ENCODE measurements at places on chromosomes 3 and 15.
A peak's percentile ranks its signal among the peaks of the same experiment; 100 is the strongest.

GRCh38 chr3:49248840-49249227 lies 28.2 kb downstream of the C3orf62 start:
- no peak for DNase-seq

DNA sequence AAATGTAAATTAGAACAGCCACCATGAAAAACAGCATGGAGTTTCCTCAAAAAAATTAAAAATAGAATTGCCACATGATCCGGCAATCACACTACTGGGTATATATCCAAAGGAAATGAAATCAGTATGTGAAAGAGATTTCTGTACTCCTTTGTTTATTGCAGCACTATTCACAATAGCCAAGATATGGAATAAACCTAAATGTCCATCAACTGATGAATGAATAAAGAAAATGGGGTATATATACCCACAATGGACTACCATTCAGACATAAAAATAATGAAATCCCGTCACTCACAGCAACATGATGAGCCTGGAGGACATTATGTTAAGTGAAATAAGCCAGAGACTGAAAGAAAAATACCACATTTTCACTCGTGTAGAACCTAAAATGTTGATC lies 296.9 kb downstream of the RAP2B start:
- no peak for DNase-seq

GRCh38 chr15:53310709-53311108 lies 448.8 kb downstream of the WDR72 start:
- no peak for DNase-seq

- DNase-seq: no peak
Measured at GRCh38 chr15:69035205-69035917, 20.9 kb downstream of the NOX5 start.

DNA sequence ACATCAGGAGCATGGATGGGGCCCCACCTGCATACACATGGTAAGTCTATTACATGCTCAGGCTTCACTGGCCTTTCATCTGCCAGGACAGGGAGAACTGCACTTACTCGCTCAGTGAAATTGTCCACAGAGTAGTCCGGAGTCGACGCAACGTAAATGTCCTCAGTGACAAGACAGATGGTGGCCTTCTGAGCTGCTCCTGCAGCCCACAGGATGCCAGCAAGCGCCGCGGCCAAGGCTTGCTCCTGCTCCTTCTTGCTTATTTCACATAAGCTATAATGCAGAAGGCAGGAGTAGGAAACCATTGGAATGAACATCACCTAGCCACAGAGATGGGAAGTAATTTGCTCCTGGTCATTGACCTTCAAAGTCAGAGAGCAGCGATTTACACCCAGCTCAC lies 14.4 kb downstream of the MINDY4B start:
- no peak for DNase-seq

GRCh38 chr15:26615188-26615926 lies 157.5 kb downstream of the GABRB3 start:
- no peak for DNase-seq

DNA sequence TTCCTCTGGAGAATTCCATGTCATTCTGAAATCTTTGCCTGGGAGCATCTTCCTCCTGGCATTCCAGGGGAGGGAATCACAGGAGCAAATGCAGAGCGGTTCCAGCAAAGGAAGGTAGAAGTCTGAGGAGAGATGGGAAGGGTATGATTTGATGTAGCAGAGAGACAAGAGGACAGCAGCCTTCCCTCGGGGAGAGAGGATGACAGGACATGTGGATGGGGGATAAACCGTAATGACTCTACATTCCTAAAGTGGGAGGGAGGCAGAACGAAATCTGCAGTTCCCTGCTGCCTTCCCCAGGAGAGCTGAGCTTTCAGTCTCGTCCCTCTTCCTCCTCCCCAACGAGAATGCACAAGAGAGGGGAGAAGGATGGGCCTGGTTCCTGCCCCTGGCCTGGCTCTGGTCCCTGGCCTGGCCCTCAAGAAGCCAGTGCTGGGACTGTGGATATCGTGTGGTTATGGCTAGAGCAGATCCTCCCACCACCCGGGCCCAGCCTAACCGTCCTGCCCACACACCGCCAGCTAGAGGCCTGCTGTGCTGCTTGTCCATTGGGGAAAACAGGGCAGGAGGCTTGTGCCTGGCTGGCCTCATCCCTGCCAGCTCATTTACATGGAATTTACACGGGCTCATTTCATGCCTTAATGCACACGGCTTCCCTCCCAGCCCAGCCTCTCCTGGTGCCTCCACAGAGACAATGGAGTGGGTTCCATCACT lies 26.6 kb downstream of the SEMA7A start:
- no peak for DNase-seq

DNA sequence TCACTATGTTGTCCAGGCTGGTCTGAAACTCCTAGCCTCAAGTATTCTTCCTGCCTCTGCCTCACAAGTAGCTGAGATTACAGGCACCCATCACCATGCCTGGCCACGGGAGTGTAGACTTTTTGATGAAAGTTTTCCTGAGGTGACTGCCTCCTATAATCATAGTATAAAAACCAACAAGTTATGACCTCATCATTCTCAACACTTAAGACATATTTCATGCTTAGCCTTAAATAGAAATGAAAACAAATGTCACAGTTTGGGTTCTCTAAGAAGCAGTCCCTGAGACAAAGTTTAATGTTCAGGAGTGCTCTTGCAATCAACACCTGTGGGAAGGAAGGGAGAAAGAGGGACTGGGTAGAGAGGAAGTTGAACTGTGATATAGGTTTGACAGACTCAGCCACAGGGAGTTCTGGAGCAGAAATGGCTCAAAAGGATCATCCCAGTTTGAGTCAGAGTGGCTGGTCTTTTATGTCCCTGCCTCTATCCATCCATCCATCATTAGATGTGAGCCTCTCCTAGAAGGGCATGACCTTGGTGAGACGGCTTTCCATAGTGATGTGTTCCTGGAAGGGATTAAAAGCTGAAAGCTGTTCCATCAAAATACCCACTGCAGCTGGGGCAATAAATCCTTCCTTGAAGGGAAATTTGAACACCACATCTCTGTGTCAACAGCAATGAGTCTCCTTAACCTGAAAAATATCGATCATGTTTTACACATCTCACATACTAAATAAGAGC lies 16.2 kb upstream of the ABHD5 start:
- no peak for DNase-seq

DNA sequence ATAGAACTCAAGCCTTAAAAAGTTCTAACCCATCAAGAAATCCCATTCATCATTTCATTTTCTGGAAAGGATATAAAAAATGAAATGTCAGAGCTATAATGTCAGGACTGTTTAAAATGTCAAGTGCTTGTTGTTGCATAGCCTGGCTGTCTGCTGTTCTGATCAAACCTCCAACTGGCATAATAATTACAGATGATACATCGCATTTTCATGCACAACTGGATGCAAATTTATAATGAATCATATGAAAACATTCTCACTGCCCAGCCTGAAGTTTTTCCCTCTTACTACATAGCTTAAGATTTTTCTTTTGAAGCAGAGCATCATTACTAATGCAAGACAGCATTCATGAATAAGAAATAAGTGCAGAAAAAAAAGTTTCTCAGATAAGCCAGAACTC lies 46.5 kb downstream of the GUCA1C start:
- DNase-seq: no peak

- DNase-seq: no peak
Measured at GRCh38 chr15:41060505-41060904, 55.6 kb downstream of the INO80 start.

DNA sequence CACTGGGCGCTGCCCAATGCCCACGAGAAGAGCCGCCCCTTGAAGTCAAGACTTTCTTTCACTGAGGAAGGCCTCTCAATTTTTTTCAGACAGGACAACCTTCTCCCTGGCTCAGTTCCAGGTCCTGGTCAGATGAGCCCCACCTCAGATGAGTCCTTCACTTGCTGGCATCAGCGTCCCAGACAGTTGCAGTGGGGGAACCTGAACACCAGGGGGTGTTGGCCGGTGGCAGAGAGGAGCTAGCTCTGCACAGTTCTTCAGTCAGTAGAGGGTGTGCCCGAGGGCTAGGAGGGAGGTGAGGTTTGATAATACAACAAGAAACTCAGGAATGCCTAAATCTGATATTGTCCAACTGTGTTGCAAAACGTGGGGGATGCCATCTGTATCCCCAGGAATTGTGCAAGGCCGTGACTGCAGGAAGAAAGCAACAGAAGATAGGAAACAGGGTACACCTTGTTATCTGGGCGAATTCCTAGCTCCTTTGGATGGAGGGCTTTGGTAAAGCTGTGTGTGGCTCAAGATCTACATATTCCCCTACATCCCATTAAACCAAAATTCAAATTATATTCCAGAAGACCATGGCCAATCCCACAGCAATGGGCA lies 34.3 kb downstream of the CCR3 start:
- peak; percentile 81 for DNase-seq

GRCh38 chr3:73453666-73454065 lies 171.1 kb downstream of the PDZRN3 start:
- no peak for DNase-seq

DNA sequence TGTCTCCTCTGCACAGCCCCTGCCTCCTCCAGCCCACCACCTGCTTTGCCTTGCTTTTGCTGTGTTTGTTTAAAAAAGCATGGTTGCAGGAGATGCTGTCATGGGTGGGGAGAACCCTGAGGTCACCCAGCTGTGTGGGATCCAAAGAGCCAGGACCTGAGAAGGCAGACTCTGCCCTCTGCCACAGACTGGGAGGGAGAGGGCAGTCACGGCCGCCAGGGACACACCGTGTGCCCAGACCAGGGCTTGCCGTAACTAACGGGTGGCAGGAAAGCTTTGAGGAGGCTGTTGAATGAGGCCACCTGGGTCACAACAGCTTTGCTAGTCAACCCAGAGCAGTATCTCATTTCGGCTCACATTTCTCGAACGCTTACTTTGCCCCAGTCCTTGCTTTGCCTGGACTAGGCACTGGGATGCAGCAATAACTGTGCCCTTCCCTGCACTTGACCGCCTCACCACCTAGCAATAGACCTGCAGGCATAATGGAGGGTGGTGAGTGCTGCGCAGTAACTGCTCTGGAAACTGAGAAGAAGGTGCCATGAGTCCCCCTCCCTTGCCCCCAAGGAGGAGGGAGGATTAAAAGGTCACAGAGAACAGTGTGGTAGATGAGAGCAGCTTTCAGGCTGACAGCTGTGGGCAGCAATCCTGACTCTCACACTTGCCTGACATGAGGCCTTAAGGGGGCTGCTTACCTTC lies 55.0 kb upstream of the CTDSPL start:
- no peak for DNase-seq

GRCh38 chr15:90062462-90062932 lies 39.8 kb downstream of the IDH2 start:
- DNase-seq: peak; percentile 19

DNA sequence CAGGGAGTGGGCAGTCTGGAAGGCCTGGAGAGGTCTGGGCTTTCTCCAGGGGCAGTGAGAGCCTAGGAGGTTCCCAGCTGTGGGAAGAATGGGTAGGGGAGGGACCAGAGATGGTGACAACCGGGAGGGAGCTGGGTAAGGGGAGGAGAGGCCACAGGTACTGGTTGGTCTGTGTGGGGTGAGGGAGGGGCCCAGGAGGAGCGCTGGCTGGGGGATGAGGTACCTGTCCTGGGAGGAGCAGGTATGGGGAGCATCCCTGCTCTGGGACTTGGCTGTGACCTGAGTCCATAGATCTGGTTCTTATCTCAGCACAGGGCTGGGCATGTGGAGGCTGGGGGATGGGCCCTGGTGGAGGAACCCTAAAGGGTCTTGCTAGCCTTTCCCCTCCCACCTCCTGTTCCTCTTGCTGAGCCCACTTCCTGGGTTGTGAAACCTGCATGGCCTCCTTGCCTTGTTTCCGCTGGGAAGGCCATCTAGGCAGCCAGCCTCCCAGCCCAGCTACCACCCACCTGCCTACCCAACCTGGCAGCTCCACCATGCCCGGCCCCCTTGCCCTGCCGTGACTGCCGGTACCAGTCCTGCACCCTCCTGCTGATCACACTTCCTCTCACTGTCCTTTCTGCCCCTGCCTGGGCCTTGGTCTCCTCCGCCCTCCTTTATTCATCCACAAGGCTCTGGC lies 11.0 kb downstream of the PRKCD start:
- DNase-seq: no peak

GRCh38 chr15:66644869-66645268 lies 57.2 kb upstream of the SMAD6 start:
- no peak for DNase-seq

DNA sequence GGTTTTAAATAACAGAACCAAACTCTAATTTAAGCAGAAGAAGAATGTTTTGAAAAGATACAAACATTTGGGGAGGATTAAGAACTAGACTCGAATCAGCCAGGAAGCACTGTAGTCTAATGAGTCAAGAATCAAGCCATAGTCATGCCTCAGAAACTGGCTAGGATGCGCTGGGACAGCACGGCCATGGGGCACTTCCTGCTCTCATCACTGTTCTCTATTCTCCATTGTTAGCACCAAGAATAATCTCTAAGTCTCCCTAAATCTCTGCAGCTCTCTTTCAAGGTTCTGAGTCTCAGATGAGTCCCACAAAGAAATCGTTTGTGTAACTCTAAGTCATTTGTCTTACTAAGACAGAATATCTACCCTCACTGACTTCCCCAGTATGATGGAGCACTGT lies 399.0 kb upstream of the KCNMB2 start:
- DNase-seq: no peak

- no peak for DNase-seq
Measured at GRCh38 chr3:153285982-153286381, 124.0 kb downstream of the RAP2B start.

- no peak for DNase-seq
Measured at GRCh38 chr3:157626817-157627216, 123.6 kb upstream of the VEPH1 start.

- DNase-seq: no peak
Measured at GRCh38 chr15:38905632-38906031, 341.0 kb upstream of the RASGRP1 start.

DNA sequence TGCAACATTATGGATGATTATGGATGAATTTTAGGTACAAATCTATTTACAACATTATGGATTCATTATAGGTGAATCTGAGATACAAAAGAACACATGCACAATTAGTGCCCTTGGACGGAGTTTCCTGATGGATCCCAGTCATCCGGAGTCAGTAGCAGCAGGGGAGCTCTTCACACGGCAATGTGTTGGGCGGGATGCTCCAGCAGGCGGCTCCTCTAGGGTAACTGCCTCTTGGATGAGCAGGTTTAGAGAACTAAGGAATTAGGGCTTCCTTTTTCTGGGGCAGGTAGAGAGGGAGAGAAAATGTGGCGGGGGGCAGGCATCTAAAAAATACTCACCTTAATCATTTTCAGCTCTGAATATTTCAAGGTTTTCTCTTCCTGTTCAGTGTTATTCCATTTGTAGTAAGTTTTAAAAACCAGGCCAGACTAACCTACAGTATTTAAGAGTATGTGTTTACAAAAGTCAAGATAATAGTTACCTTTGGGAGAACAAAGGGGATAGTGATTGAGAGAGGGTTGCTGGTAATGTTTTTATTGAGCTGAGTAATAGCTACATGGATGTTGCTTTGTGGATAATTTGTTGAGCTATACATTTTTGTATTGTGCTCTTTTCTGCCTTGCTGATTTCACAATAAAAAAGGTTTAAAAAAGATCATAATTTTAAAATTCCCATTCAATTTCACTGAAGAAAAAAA lies 27.4 kb upstream of the GOLM2 start:
- no peak for DNase-seq

- DNase-seq: peak; percentile 47
Measured at GRCh38 chr3:9912294-9912935, 4.5 kb upstream of the IL17RC start.

- no peak for DNase-seq
Measured at GRCh38 chr3:114110439-114110838, 53.9 kb downstream of the QTRT2 start.

- no peak for DNase-seq
Measured at GRCh38 chr15:60682115-60682514, 203.2 kb upstream of the ICE2 start.

- no peak for DNase-seq
Measured at GRCh38 chr3:192445770-192446644, 281.3 kb downstream of the FGF12 start.

GRCh38 chr15:71414853-71415252 lies 299.6 kb downstream of the THSD4 start:
- DNase-seq: no peak

All from CD4-positive, alpha-beta T cell treated with Interleukin-6 at 100 ng/mL for 8 hours (primary cell).